Upper lobe of left lung (tissue), 6 donors: ENCODE measurements at places on chromosomes 2 and 18. TPM values are rescaled to one million over a fixed set of nuclear protein-coding genes. Genes with fewer than 3 reads are reported as not detected.

STPG4 gene
- total RNA-seq: 1.2 TPM

ST6GAL2 gene
- 0.59 TPM for total RNA-seq

LCT gene
- 0.20 TPM for total RNA-seq

DNAH7 gene
- total RNA-seq: 1.6 TPM

DCDC2C gene
- not detected for total RNA-seq

ZSWIM2 gene
- not detected for total RNA-seq

ZNF385B gene
- total RNA-seq: 93.5 TPM

PMAIP1 gene
- 0.67 TPM for total RNA-seq

PROKR1 gene
- total RNA-seq: not detected
